ENCODE measurements at places on chromosomes 16 and 17.

DNA sequence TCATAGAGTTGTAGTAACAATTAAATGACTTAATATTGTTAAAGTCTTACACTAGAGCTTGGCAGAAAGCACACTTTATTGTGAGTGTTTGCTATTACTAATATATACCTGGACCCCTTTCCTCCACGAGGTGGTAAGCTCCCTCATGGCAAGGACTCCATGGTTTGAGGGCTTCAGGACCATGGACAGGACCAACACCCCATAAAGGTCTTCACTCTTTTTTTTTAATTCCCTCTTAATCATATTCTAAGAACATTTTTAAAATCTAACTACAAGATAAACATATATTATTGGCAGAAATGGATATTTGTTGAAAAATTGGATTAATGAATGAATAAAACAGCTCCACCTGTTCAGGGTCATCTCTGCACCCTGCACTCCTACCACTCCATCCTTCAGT lies 154.5 kb downstream of the CBLN1 start:
- no peak for DNase-seq

GRCh38 chr16:26705346-26705745 lies 361.4 kb upstream of the C16orf82 start:
- no peak for DNase-seq

GRCh38 chr17:42967925-42968324 lies 3.7 kb upstream of the AARSD1 start:
- no peak for DNase-seq

- peak; percentile 59 for DNase-seq
Observed at GRCh38 chr17:21376759-21377690, 868 bp downstream of the KCNJ12 start.

- DNase-seq, result peak; percentile 54
Observed at GRCh38 chr16:53865494-53865863, 161.5 kb downstream of the FTO start.

DNA sequence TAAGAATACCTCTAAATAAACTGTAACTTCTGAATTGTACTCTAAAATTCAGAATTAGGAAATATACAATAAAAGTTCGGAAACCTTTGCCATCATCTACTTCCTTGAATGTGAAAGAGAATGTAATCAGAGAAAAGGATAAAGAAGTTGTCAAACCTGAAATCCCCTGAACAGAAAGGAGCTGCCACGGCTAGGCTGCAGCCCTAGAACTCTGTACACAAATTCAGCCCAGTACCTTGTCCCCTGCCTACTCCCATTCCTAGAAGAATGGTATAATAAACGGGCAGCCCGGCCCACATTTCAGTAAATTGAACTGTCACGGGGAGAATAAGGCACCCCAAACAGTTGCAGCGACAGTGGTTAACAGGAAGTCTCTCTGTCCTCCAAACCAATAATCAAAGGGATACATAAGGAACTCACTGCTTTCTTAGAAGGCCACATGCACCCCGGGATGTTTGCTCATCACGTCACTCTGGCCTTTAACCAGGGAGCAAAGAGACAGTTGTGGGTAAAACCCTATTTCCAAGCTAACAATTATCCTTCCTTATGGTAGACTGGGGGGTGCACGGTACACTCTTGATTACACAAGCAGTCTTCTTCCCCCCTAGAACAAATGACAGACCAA lies 24.3 kb upstream of the RFFL start:
- no peak for DNase-seq

- DNase-seq, result peak; percentile 19
Observed at GRCh38 chr17:48022901-48023300, 14.7 kb downstream of the COPZ2 start.
